Stimulated activated CD8-positive, alpha-beta memory T cell treated with anti-CD3 and anti-CD28 coated beads, Interleukin-2, amount 100 ng/mL, for 1 hour (primary cell): ENCODE measurements at places on chromosomes 12 and 14.

GRCh38 chr12:32651151-32651955 is 27.7 kb upstream of the DNM1L start:
- no peak for DNase-seq

GRCh38 chr12:63305901-63306875 is 155.2 kb upstream of the AVPR1A start:
- no peak for DNase-seq

DNA sequence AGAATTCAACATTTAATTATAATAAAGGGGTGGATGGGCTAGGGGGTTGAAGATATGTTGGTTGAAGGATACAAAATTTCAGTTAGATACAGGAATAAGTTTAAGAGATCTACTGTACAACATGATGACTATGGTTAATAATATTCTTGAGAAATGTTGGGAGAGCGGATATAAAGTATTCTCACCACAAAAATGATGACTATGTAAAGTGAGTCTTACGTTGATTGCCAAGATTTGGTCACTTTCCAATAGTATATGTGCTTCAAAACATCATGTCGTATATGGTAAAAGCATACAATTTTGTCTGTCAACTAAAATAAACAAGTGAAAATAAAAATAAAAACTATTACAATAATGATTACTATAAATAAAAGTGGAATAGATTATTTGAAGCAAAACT is 802.0 kb downstream of the C12orf50 start:
- no peak for DNase-seq

GRCh38 chr12:110760204-110760609 is 17.5 kb upstream of the PPP1CC start:
- DNase-seq, result no peak

- no peak for DNase-seq
Observed at GRCh38 chr14:24260026-24260779, 2.8 kb downstream of the TGM1 start.

- no peak for DNase-seq
Observed at GRCh38 chr14:103101963-103102688, 7.6 kb downstream of the EXOC3L4 start.

DNA sequence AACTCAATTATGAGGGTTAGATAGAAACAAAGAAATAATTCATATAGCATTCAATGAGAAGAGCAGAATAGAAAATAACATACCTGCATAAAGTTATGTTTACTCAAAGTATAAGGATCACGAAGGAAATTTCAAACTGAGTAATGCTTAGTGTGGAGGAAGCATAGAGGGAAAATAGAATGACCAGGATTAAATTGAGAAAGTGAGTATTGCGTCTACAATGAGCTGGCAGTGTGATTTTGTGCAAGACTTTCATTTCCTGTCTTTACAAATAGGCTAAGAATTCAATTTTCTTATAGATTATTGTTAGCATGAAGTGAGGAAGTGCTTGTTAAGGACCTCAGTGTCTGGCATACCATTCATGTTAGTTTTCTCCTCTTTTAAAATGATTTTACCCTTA is 12.0 kb downstream of the ADGRD1 start:
- no peak for DNase-seq

DNA sequence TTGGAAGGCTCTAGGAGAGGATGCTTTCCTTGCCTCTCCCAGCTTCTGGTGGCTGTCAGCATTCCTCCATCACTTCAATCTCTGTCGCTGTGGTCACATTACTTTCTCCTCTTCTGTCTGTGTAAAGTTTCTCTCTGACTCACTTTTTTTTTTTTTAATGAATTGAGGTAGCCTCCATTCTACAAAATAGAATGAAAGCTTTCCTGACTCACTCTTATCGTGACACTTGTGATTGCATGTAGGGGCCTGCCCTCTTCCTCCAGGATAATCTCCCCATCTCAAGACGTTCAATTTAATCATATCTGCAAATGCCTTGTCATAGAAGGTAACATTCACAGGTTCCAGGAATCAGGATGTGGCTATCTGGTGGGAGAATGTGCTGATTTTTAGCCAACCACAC is 153.5 kb upstream of the HMGA2 start:
- no peak for DNase-seq

- DNase-seq, result no peak
Observed at GRCh38 chr14:105487986-105488777, 1.5 kb downstream of the CRIP1 start.

- DNase-seq, result no peak
Observed at GRCh38 chr12:24741216-24741615, 207.7 kb downstream of the BCAT1 start.

- no peak for DNase-seq
Observed at GRCh38 chr14:56248442-56248841, 130.2 kb downstream of the PELI2 start.

GRCh38 chr14:86533834-86534233 is 1003.9 kb downstream of the FLRT2 start:
- DNase-seq, result no peak

GRCh38 chr12:108479364-108480070 is 35.6 kb upstream of the FICD start:
- DNase-seq, result no peak

GRCh38 chr14:51566831-51567582 is 84.7 kb upstream of the FRMD6 start:
- DNase-seq, result no peak

GRCh38 chr14:31377433-31377832 is 42.9 kb downstream of the HEATR5A start:
- no peak for DNase-seq

GRCh38 chr12:122990561-122990960 is 10.1 kb downstream of the ARL6IP4 start:
- DNase-seq, result no peak

DNA sequence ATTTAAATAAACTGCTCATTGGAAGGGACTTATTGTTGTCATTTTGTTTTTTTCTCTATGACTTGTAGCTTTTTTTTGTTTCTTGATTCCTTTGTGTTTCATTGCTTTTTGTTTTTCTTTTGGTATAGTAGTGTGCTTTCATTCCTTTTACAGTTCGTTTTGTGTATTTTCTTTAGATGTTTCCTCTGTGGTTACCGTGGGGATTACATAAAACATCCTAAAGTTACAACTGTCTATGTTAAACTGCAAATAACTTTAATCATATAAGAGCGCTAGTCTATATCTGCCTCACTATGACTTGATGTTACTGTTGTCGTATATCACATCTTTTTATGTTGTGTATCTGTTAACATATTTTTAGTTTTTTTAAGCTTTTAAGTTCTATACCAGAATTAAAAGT is 86.9 kb downstream of the ATF7IP start:
- DNase-seq, result no peak

- no peak for DNase-seq
Observed at GRCh38 chr14:36791402-36791801, 129.7 kb downstream of the PAX9 start.

DNA sequence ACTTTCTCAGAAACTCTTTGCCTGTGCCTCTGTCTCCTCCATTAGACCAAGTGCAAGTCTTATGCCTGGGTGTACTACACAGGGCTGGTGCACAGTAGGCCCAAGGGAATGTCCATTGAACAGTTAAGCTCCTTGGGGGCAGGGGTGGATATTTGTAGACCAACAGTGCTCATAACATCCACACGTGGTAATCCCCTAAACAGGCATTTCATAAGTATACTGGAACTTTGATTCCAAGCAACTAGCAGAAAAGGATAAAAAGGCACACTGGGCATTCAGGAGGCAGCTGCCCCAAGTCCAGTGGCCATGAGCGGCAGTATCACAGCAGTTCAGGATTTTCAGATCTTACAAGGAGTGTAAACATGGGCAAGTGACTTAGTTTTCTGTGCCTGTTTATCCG is 16.8 kb downstream of the NUAK1 start:
- DNase-seq, result no peak

DNA sequence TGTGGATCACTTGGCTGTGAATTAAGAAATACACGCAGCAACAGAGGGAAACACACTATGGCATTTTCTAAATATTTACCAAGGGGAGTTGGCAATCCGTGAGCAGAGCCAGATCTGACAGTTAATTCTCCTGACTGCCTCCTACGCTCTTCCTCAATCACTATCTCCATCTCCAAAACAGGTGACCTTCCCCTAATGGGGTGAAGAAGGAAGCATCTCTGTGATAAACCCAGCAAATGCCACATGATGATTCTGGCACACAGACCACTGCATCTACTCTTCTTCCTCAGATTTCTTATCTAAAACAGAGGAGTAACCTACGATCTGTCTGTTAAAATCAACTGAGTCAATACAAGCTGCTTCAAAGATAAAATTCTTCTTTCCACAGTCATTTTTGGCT is 4.4 kb downstream of the SPTB start:
- no peak for DNase-seq

DNA sequence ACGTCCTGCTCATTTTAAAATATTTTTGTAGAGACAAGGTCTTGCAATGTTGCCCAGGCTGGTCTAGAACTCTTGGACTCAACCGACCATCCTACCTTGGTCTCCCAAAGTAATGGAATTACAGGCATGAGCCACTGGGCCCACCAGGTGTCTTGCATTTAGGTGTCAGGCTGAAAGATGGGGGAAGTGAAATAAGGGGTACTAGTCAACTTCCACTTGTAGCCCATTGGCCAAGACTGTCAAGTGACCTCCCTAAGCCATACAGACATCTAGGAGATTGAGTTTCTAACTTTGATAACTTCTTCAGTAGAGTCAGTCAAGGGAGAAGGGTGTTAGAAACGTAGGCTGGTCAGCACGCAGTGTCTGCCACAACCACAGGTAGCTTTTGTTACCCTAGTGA is 32.0 kb downstream of the ARF6 start:
- no peak for DNase-seq

DNA sequence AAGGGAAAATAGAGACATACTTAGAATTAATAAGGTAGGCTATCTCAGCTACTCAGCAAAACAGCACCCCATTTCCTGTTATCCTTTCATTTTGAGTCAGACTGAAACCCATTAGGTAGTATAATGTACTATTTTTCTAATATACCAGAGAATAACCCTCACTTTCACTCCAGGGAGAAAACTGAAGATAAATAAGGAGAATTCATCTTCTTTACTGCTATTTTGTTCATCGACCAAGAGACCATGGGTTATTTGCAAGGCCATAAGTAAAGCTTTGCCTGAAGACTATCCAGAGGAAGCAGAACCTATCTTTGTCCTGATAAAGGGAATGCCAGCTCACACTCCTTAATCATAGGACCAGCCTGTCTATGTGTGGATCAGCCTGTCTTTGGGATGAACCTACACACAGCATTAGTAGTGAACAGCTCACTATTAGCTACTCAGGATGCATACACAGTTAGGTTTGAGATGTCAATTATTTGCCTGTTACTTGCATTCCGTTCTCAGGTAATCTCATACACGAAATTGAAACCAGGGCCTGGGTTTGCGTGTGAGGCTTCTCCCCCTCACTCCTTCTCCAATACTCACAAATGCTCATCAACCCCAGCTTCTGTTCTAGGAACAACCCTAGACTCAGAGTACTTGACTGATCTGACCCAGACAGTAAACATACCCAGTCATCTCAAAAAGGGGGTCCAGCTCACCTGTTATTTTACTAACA is 124.4 kb downstream of the DAD1 start:
- no peak for DNase-seq

DNA sequence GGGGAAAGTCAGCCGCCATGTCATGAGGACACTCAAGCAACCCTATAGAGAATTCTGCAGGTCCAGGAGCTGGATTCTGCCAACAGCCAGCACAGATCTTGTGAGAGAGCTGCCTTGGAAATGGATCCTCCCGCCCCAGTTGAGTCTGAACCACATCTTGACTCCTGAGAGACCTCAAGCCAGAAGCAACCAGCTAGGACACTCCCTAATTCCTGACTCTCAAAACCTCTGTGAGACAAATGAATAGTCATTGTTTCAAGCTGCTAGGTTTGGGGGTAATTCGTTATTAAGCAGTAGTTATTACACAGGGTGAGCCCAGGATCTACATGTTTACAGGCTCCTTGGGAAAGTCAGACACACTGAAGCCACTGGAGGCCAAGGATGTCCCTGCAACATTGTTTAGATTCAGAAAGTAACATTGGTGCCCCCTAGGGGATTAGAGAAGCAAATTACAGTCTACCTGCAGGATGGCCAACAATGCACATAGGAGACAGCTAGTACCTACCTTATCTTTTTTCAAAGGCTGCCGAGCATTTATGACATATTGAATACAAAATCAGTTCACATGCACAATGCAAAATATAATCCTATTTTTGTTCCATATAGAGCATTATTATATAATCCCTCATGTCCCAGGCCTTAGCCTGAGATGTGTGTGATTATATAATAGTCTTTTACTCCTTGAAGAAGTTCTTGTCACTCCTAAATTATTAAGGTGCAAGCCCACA is 57.9 kb upstream of the FICD start:
- no peak for DNase-seq

GRCh38 chr14:56512521-56512920 is 67.1 kb upstream of the TMEM260 start:
- no peak for DNase-seq

DNA sequence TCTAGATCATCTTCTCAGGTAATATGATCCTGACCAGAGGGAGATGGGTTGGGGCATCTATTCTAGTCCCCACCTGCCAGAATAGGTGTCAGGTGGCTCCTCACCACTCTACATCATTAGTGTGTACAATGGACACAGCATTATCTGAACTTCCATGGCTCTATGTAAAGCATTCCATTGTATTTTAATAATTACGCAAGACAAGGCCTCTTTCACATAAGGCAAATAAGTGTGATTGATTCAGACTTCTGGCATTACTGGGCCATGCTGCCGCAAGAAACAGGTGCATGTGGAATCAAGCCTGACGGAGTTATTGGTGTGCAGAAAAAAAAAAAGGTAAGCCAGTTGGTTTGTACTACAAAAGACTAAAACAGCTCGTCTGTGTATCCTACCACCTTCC is 3.1 kb upstream of the DDHD1 start:
- no peak for DNase-seq

DNA sequence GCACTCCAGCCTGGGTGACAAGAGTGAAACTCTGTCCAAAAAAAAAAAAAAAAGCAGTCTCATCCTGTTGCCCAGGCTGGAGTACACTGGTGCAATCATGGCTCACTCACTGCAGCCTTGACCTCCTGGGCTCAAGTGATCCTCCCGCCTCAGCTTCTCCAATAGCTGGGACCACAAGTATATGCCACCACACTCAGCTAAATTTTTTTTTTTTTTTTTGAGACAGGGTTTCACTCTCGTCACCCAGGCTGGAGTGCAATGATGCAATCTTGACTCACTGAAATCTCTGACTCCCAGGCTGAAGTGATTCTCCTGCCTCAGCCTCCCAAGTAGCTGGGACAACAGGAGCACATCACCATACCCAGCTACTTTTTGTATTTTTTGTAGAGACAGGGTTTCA is 5.2 kb upstream of the CNPY2 start:
- DNase-seq, result no peak

- DNase-seq, result no peak
Observed at GRCh38 chr12:7959278-7959677, 23.3 kb upstream of the SLC2A3 start.

- no peak for DNase-seq
Observed at GRCh38 chr12:1797011-1797901, 23.1 kb upstream of the LRTM2 start.
